ENCODE measurements at places on chromosomes 16 and 17.

- no peak for DNase-seq
Measured at GRCh38 chr17:49896222-49896621, 48.4 kb upstream of the TAC4 start.

- DNase-seq: peak; percentile 6
Measured at GRCh38 chr17:17070931-17071330, 28.7 kb downstream of the MPRIP start.

DNA sequence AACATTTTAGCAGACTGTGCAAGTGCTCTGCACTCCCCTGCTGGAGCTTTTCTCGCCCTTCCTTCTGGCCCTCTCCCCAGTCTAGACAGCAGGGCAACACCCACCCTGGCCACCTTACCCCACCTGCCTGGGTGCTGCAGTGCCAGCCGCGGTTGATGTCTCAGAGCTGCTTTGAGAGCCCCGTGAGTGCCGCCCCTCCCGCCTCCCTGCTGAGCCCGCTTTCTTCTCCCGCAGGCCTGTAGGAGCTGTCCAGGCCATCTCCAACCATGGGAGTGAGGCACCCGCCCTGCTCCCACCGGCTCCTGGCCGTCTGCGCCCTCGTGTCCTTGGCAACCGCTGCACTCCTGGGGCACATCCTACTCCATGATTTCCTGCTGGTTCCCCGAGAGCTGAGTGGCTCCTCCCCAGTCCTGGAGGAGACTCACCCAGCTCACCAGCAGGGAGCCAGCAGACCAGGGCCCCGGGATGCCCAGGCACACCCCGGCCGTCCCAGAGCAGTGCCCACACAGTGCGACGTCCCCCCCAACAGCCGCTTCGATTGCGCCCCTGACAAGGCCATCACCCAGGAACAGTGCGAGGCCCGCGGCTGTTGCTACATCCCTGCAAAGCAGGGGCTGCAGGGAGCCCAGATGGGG is 3.1 kb downstream of the GAA start:
- DNase-seq: peak; percentile 79

DNA sequence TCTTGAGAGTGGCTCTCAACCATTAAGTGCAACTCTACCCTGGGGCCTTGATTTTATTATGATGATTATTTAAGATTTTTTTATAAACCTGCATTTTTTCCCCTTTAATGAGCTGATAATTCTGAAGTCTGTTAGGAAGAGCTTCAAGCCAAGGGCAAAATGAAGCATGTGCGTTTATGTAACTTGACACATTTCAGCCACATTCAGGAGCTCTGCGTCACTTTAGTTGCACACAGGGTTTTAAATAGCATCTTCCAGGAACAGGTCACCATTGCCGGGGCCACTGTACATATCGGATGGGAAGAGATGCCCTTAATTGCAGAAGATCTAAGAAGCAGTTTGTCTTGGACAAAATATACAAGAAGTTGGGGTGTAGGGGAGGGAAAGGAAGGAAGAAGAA is 89.6 kb downstream of the BMERB1 start:
- DNase-seq: no peak

DNA sequence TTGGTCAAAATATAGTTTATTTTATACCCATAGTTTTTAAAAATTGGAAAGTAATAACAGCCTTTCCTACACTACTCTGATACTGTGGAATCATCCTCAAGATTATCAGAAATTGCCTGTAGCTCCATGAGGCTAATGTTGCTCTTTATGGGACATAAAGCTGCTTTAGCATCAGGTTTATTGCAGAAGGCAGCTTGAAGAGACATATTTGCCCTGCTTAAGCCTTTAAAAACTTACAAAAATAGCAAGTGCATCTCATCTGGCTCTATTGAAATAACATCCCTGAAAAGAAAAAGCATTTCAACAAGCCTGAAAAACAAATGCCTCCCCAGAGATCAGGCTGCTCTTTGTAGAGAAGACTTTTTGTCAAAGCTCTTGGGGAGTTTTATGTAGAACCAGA is 142.9 kb upstream of the MON1B start:
- no peak for DNase-seq

DNA sequence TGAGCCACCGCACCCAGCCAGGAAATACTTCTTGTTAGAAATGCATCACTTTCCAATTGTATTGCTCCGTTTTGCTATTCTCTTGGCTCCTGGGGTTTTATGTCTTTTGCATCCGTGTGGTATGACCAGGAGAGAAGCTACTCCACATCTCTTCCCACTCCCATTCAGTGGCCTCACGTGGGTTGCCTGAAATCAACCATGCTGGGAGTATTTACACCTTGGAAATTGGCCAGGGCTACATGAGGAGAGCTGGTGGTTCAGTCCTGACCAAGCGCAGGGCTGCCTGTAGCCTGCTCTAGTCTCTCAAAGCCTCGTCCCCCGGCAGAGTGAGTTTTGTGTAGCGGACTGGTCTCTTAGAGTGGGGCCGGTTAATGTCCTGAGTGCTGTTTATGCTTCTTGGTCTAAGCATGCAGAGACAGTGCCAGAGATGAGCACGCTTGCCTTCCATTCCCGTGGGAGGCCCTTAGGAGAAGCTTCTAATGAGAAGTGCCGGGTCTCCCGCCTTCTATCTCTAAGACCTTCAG is 3.8 kb downstream of the WFDC1 start:
- DNase-seq: no peak

DNA sequence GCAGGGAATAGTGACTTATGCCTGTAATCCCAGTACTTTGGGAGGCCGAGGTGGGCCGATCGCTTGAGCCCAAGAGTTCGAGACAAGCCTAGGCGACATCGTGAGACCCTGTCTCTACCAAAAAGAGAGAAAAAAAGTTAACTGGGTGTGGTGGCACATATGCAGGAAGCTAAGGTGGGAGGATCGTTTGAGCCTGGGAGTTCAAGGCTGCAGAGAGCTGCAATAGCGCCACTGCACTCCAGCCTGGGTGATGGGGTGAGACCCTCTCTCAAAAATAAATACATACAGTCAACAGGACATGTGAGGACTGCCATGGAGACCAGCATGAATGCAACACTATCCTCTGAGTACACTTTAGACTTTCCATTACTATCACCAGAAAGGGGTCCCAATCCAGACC is 15.4 kb upstream of the ST6GALNAC2 start:
- peak; percentile 38 for DNase-seq

GRCh38 chr17:1880851-1881630 is 51.2 kb downstream of the RPA1 start:
- DNase-seq: no peak

DNA sequence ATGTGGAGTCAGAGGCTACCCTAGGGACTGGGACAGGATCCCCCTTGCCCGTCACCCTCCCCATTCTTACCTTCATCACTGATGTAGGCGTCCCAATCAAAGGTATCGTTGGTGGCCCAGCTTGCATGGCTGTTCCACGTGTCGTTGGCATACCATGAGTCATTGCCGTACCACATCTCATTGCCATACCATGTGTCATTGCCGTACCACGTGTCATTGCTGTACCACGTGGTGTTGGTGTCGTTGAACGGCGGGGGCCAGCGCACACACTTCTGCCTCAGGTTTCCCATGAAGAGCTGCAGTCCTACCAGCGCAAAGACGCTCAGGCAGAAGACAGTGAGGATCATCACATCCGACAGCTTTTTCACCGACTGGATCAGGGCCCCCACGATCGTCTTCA is 4.8 kb downstream of the SCN4A start:
- DNase-seq: no peak

GRCh38 chr17:82239926-82240505 is 11.2 kb downstream of the SLC16A3 start:
- peak; percentile 80 for DNase-seq

- no peak for DNase-seq
Measured at GRCh38 chr17:65190467-65191097, 53.4 kb downstream of the RGS9 start.

DNA sequence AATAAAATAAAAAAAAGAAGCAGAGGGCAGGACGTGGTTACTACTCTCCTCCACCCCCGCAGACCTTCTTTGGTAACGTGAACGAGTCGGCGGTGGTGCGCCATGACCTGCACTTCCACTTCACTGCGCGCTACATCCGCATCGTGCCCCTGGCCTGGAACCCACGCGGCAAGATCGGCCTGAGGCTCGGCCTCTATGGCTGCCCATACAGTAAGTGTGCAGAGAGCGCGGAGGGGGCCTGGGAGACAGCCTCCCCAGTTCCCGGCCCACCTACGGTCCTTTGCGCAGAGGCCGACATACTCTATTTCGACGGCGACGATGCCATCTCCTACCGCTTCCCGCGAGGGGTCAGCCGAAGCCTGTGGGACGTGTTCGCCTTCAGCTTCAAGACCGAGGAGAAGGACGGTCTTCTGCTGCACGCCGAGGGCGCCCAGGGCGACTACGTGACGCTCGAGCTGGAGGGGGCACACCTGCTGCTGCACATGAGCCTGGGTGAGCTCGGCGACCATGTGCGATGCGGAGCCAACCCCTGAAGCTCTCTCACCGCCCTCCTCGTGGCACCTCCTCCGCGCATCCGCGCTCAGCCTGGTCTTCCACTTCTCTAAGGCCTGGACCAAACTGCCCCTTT is 2.7 kb downstream of the CNTNAP1 start:
- no peak for DNase-seq

- no peak for DNase-seq
Measured at GRCh38 chr16:21704266-21704665, 40.5 kb downstream of the OTOA start.

- no peak for DNase-seq
Measured at GRCh38 chr17:68390888-68391545, 66.3 kb downstream of the WIPI1 start.

DNA sequence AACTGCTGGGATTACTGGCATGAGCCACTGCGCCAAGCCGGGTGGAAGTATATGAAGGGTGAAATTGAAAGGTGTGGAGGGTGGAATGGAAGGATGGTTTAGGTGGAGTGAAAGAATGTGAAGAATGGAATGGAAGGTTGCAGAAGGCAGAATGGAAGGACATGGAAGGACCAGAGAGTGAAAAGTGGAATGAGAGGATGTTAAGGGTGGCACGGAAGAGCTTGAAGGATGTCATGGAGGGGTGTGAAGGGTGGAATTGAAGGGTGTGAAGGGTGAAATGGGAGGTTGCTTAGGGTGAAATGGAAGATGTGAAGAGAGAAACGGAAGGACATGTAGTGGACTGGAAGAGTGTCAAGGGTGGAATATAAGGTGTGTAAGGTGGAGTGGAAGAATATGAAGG is 16.2 kb downstream of the MIS12 start:
- DNase-seq: no peak

DNA sequence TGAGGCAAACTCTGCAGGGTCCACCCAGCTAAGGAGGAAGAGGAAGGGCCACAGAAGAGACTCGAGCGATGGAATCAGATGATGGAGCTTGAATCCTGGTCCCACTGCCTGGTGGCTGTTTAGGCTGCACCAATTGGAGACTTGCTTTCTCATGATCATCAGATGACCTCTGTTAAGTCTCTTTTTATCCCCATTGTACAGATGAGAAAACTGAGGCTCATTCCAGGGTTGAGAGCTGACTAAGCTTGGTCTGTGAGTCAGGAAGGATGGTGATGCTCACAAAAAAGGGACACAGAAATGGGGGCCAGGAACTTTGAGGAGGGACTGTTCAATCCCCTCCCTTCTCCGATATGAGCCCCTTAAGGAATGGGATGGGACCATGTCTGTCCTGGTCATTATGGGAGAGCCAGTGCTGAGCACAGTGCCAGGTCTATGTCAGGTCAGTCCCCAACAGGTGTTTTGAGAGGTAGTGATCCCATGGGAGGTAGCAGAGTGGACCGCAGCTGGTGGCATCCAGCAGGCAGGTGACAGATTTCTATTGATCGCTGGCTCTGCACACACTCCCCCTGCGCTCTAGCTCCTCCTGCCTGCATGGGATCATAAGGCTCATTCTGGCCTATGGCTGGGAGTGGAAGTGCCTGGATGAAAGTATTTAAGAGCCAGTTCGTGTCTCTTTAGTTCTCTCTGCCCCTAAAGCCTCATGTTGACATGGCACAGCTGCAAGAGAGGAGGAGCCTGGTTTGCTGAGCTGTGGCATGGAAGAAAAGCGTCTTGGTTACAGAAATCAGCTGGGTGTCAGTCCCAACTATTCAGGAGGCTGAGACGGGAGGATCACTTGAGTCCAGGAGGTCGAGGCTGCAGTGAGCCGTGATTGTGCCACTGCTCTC is 27.2 kb downstream of the SNX20 start:
- no peak for DNase-seq

DNA sequence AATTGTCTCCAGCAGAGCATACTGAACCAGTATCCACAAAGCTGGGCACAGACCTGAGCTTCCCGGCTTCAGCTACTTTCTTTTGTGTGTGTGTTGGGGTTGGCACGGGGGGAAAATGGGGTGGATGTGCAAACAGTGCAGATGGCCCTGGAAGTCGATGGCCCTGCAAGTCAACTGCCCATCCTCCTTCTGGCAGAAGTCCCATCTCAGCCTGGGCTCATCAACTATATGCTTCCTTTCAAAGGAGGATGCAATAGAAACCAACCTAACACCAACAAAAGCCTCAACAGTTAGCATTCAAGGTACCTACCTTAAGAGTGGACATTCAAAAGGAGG is 55.7 kb downstream of the SOX9 start:
- no peak for DNase-seq

GRCh38 chr16:1884155-1884760 is 12.3 kb upstream of the MEIOB start:
- no peak for DNase-seq

- DNase-seq: no peak
Measured at GRCh38 chr17:4357030-4357628, 9.3 kb downstream of the UBE2G1 start.

DNA sequence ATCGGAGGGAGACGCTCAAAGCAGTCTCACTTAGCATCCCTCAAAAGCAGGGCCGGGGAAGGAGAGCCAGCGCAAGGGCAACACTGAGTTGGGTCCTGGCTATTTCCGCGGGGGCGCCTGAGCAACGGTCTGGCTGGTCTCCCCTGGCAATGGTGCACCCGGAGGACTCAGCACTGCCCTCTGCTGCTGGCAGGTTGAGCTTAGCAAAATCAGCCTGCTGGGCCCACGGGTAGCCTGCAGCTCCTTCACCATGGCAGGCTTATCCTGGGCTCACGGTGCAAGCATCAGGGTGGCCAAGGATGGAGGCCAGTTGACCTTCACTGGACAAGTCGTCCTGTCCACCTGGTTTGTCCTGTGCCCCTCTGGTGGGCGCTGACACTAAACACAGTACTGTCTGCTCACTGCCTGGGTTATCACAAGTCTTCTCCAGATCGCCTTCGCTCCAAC is 14.4 kb upstream of the ALDH3A1 start:
- DNase-seq: peak; percentile 90

- peak; percentile 53 for DNase-seq
Measured at GRCh38 chr17:7831233-7831632, 2.8 kb upstream of the KDM6B start.

DNA sequence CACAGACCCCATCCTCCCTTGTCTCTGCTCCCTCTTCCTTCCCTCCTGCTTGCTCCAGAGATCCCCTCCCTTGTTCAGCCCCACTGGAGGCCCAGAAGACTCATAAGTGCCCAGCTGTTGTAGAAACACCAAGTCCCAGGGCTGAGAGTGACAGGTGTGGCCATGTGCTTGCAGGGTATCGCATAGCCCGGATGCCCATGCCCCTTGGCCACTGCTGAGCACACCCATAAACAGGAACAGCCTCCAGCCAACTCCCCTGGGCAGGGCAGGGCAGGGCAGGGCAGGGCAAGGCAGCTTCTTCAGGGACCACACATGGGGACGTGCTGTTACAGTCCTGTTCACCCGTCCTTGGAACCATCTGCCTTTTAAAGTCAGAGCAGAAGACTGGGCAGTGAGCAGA is 2.0 kb downstream of the CACNG1 start:
- no peak for DNase-seq

- DNase-seq: no peak
Measured at GRCh38 chr16:57559072-57559790, 16.8 kb downstream of the ADGRG5 start.
